ENCODE measurements at places on chromosomes 1 and 21. TPM values are rescaled to one million over a fixed set of nuclear protein-coding genes. Genes with fewer than 3 reads are reported as not detected.

INKA2 gene
- 13.1 TPM for total RNA-seq

DNA sequence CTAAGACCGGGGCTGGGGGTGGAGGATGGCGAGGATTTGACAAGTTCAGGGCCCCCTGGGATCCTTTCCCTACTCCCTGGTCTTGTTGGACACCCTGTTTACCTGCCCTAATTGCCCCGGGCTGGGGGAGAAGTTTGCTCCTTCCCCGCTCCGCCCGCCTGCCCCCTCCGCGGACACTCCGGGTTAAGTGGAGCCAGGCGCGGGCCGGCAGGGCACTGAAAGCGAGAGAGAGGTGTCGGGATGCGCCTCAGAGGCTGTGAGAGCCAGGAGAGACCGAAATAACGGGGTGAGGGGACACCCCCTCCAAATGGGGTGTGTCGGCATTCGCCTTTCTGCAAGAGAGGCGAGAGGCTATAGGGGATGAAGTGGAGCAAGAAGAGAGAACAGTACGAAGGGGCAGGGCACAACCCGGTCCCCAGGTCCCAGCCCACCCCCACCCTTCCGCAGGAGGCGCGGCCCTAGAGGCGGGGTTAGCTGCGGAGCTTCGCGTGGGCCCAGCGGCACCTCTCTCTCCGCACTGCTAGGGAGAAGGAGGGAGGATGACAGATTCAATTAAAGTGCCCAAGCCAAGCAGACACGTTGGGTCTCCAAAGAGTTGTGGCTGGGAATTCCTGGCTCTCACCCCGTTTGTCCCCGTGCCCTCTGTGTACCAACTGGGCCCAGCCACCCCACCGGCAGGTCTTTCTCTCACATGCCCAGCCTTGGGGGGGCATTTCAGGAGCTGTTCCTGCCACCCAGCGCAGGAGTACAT lies 3.8 kb downstream of the EFNA3 start:
- no peak for DNase-seq

VWA5B1 gene
- not detected for total RNA-seq

TSPAN2 gene
- total RNA-seq, result 13.9 TPM

GRCh38 chr1:86887479-86888162 lies 26.3 kb downstream of the SELENOF start:
- no peak for DNase-seq

HSD3B2 gene
- total RNA-seq, result 35.0 TPM

TLR5 gene
- 17.2 TPM for total RNA-seq

HSD3B1 gene
- not detected for total RNA-seq

LRRC8D gene
- 8.8 TPM for total RNA-seq

LCE2B gene
- not detected for total RNA-seq

DNA sequence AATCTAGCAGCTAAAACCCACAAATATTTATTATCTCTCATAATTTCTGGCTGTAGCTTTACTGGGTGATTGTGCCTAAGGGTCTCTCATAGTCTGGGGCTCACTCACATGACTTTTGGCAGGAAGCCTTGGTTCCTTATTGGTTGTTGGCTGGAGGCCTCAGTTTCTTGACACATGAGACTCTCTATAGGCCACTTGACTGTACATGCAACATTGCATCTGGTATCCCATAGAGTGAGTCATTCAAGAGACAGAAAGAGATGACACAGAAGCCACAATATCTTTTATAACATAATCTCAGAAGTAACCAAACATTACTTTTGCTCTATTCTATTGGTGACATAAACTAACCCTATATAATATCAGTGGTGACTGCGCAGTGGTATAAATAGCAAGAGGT lies 128.5 kb upstream of the HNRNPU start:
- DNase-seq, result no peak

DNA sequence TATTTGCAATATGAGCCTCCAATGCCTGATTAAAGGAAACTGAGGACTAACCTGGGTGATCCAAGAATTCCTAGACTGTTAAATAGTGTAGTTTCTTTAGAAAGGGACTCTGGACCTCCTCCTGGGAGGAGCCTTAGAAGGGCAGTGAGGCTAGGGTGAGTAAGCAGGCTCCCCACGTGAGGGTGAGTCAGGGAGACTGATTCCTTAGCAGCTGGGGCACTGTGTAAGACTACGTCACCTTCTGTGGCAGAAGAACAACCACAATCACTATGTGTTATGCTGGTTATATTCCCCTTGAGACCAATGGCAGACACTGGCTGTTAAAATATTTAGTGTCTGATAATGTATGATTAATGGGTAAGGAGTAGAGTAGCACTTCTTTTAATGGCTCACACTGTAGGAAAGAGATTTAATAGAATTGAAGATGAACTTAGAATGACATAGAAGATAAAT lies 53.3 kb upstream of the SYT14 start:
- DNase-seq, result no peak

DNA sequence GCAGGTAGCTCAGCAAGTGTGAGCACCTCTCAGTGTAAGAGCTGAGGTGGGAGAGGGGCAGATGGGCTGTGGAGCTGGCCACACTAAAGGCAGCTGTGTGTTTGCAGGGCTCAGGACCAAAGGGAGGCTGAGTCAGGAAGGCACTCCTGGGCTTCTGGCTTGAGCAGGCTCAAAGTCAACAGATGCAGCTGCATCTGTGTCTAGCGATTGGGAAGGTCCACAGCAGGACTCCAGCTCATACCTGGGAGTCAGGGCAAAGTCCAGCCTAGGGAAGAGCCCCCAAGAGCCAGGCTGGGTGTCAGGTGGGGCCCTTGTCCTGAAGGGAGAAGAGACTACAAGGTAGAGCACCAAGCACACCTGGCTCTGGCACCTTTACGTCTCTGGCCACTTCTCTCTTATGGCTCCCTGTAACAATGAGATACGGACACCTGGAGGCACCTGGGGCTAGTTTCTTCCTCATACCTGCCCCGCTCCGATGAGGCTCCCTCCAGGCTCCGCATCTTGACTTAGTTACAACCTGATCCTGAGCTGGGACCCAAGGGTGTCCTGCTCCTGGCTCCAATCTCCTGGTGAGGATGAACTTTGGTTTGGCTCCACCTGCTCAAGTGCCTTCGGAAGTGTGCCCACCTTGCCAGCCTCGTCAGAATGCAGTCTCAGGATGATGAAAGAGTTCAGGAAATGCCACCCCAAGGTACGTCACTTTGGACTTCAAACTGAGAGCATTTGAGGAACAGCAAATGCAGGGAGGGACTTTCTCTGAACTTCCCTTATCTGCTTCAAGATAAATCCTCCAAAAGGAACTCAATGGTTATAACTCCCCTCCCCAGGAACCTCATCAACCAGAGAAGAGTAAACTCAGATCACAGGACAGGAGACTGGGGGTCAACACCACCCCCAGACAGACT lies 21.5 kb upstream of the SLC2A1 start:
- no peak for DNase-seq

DNA sequence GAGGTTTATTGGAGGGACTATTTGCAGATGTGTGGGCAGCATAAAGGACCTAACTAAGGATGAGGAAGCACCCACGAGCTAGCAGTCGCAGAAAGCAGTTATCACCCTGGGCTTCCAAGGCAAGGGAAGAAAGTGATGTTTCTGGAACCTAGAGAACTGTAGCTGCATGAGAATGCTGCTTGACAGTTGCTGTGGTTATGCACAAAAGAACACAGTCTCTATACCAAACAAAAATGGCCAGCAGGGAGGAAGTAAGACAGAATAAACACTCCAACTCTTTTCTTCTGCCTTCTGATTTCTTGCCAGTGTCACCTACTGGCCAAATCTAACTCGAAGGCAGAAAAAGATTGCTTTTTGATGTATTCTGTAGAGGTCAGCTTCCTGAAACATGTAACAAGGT lies 190.2 kb downstream of the RASAL2 start:
- no peak for DNase-seq

DNA sequence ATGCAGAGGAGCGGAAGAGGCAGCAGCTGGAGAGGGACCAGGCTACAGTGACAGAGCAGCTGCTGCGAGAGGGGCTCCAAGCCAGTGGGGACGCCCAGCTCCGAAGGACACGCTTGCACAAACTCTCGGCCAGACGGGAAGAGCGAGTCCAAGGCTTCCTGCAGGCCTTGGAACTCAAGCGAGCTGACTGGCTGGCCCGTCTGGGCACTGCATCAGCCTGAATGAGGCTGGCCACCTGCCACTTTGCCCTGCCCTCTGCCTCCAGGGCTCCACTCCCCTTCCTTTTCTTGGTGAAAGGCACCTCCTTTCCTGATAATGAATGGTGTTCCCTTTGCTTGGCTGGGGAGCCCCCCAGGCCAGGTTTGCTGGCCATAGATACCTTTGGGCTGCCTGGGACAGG lies 3.3 kb upstream of the HMGN2 start:
- DNase-seq, result no peak

DNA sequence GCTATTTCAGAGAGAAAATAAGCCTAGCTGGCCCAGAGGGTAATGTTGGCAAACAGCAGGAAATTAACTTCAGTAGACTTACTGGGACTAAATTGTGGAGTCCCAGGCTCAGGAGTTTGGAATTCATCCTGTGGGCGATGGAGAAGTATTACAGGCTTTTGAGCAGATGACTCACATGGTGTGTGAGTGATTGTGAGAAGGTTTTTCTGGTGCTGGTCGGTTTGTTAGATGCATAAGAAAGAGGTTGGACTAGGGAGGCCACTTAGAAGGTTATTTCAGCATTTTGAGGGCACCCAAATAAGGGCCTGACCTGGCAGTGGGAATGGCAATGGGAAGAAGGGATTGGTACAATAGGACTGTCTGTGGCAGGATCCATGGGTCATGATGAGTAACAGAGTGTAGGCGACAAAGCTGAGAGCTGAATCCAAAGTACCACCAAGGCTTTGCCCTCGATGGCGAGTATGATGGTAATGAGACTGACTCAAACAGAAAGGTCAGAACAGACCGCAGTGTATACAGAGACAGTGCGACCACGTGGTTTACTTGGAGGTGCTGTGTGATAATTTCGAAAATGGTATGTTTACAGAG lies 69.2 kb upstream of the KIF26B start:
- DNase-seq, result no peak

DNA sequence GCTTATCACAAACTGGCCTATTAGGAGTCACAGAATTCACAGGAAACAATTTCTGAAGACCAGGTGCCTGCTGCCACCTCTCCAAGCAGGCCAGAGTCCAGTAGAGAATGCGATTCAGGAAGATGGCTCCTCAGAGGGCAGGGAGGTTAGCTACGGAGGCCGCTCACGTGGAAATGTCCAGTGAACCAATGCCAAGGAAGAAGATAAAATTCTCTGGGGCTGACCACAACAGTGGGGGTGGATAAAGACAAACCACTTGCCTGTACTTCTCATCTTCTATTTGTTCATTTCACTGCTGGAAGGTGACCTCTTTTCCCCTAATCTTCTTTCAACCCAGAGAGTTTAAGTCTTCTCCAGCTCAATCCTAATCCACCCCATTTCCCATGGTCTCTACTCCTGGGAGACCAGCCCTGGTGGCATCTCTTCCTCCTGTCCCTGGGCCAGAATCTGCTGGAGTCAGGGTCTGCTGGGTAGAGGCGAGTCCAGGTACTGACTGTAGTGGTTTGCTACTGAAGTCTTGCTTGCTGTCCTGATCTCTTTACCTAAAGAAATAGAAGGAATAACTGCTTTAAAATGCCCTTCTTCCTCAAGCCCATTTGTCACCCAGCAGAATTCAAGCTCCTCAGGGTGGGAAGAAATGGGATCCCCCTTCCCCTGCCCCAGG lies 3.2 kb downstream of the PSRC1 start:
- DNase-seq, result no peak

GRCh38 chr1:77378723-77379535 lies 97.1 kb downstream of the AK5 start:
- DNase-seq, result no peak

- DNase-seq, result no peak
Observed at GRCh38 chr1:29736582-29737188, 500.4 kb downstream of the PTPRU start.

BTF3L4 gene
- 52.9 TPM for total RNA-seq

GRCh38 chr1:93565496-93566206 lies 116.0 kb downstream of the BCAR3 start:
- no peak for DNase-seq

GRCh38 chr21:32733356-32733755 lies 5.5 kb upstream of the SYNJ1 start:
- no peak for DNase-seq

- DNase-seq, result no peak
Observed at GRCh38 chr1:215878843-215879242, 311.7 kb downstream of the KCTD3 start.

TAF13 gene
- 19.5 TPM for total RNA-seq

- DNase-seq, result no peak
Observed at GRCh38 chr1:110706621-110707020, 31.9 kb upstream of the KCNA3 start.

Measured in ovary (tissue), 10 donors.